Panc1 (cell line): ENCODE measurements at places on chromosomes 3 and 15.

DNA sequence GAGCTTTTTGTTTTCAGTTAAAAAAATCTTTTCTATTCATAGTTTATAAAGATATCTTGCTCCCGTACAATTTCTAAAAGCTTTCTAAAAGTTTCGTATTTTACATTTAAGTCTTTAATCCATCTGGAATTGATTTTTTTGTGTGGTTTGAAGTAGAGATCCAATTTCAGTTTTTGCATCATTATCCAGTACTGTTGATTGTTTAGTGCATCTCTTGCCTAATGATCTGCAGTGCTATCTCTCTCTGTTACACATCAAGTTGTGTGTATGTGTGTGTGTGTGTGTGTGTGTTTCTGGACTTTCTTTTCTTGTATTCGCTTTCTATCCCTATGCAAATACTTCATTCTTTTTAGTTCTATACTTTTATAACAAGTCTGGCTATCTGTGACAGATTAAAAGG, 605.8 kb upstream of the DPPA4 start:
- no peak for DNase-seq

- DNase-seq = no peak
Measured at GRCh38 chr3:27721717-27722564, at the start of gene EOMES. TSS of gene EOMES (minus strand) at chr3:27722323. CDS start at chr3:27722294, 29 bp downstream.

- DNase-seq = no peak
Measured at GRCh38 chr3:105938101-105938500, 69.3 kb upstream of the CBLB start.

- no peak for DNase-seq
Measured at GRCh38 chr3:46666453-46666845, 27.0 kb downstream of the ALS2CL start.

- DNase-seq = no peak
Measured at GRCh38 chr15:91895051-91895450, 41.5 kb downstream of the SLCO3A1 start.

DNA sequence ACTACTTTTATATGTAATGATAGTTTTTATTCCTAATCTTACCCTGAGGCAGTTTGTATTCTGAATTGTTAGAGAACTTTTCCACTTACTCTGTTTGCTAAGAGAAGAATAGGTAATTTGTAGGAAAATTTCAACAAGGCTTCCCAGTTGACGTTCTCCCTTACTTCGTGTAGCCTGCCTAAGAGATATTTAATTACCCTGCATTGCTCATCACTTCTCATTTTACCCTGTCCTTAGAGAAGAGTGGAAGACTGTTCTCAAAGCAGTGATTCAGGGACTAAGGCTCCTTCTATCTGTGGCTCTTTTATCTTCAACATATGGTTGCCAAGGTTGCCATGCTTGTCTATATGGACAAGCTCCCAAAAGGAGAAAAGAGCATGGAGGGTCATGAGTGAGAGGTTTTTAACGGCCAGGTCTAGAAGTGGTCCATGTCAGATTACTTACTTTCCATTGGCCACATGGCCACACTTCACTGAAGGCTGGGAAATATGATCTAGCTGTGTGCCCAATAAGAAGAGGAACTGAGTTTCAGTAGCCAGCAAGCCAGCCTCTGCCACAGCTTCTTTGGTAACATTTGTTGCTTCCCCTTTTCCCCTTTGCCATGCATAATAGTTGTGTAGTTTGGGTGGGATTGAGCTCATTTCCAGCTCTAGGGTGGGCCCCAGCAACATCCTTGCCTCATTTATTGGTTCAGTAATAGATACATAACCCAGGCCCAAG, 22.1 kb downstream of the PDE8A start:
- no peak for DNase-seq

DNA sequence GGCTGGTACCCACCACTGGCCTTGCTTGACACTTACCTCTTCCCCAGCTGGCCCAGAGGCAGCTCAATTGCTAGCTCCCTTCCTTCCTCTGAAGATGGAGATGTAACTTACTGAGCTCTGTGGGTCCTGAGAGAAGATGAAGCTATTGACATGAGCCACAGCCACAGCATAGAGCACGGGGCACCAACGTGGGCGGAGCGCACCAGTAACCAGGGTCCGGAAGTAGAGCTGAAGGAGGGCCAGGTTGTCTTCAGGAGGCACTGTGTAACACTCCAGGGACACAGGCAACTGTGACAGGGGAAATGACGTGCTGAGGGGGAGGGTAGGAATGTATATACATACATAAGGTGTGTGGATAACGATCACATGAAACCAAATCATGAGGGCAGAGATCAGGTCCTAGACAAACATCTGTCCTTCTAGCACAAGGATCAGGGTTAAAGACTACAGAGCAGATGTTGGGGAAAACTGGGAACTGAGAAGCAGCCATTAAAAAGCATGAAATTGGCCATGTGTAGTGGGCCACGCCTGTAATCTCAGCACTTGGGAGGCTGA, 4.3 kb upstream of the LTK start:
- no peak for DNase-seq

GRCh38 chr3:27596334-27596841, 112.2 kb upstream of the SLC4A7 start:
- DNase-seq = no peak

- DNase-seq = no peak
Measured at GRCh38 chr15:89326316-89326715, 8.3 kb downstream of the POLG start.

GRCh38 chr3:4972652-4973643, 6.3 kb upstream of the BHLHE40 start:
- DNase-seq = no peak

DNA sequence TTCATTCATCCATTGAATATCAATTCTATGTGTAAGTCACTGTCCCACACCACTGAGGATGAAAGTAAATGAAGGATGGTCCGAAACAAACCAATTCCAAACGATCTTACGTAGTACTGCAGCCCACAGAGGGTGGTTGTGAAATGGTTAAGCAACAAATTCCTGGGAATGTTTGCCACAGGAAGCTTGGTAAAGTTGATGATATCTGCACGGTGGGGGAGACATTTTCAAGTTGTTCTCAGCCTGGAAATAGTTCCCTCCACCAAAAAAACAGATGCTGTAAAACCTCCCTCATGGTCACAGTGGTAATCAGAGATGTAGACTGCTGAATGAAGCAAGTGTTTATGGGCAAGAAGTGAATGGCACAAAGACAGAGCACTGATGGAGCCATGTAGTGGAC, 35.9 kb upstream of the BNC1 start:
- DNase-seq = no peak
